Stimulated activated CD4-positive, alpha-beta T cell treated with anti-CD3 and anti-CD28 coated beads, Interleukin-1b, Interleukin-23, amount 100 ng/mL, for 1 hour (primary cell): ENCODE measurements at places on chromosomes 11 and 22.

GRCh38 chr22:42635531-42635930 is 4.9 kb downstream of the ATP5MGL start:
- no peak for DNase-seq

- DNase-seq = no peak
Observed at GRCh38 chr22:43090130-43090789, 1.1 kb upstream of the TTLL1 start.

DNA sequence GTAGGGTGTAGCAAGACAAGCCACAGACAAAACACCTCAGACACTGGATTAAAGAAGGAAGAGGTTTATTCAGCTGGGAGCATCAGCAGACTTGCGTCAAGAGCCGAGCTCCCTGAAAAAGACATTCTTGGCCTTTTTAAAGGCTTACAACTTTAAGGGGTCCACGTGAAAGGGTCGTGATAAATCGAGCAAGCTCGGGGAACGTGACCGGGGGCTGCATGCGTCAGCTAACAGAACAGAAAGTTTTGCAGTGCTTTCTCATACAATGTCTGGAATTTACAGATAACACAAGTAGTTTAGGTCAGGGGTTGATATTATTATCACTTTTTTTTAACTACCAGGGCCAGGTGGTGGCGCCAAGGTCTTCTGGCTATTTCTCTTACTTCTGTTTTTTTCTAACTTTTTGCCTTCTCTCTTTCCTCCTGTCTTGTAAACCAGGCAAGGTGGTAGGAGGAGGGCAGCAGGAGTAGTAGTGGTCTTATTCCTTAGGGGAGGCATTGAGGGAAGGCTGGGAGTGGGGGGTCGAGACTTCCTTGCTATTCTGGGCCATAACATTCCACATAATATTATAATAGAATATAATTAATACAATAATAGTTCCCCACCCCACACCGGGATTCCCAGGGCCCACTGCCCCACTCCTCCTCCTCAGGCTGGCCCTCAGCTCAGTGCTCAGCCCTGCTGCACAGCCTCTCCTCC is 587 bp upstream of the ALDH3B1 start:
- no peak for DNase-seq

- DNase-seq = no peak
Observed at GRCh38 chr22:45101515-45102227, 62.1 kb upstream of the NUP50 start.

GRCh38 chr11:1934335-1935155 is 12.6 kb upstream of the MRPL23 start:
- no peak for DNase-seq

GRCh38 chr11:30546334-30546733 is 39.8 kb downstream of the MPPED2 start:
- no peak for DNase-seq

GRCh38 chr11:22415476-22415875 is 77.3 kb downstream of the SLC17A6 start:
- no peak for DNase-seq

- no peak for DNase-seq
Observed at GRCh38 chr11:71227058-71227659, 25.2 kb downstream of the SHANK2 start.

DNA sequence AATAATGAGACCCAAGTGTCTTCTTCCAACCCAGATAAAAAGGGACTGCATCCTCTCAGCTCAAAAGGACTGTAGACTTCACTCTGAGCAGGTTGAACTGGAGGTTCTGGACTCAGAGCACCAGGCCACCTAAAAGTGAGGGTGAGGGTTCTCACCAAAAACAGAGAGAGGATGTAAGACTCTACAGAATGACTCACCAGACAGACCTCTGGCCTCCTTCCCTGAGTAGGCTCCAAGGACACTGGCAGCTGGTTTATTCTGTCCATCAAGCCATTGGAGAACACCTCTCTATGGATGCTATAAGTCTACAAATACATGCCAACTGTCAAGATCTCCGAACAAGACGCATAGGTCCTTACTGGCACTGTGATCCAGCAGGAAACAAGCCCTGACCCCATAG is 27.2 kb downstream of the FEZ1 start:
- DNase-seq = no peak
